ENCODE measurements at places on chromosomes 1 and 21. TPM values are rescaled to one million over a fixed set of nuclear protein-coding genes. Genes with fewer than 3 reads are reported as not detected.

DNA sequence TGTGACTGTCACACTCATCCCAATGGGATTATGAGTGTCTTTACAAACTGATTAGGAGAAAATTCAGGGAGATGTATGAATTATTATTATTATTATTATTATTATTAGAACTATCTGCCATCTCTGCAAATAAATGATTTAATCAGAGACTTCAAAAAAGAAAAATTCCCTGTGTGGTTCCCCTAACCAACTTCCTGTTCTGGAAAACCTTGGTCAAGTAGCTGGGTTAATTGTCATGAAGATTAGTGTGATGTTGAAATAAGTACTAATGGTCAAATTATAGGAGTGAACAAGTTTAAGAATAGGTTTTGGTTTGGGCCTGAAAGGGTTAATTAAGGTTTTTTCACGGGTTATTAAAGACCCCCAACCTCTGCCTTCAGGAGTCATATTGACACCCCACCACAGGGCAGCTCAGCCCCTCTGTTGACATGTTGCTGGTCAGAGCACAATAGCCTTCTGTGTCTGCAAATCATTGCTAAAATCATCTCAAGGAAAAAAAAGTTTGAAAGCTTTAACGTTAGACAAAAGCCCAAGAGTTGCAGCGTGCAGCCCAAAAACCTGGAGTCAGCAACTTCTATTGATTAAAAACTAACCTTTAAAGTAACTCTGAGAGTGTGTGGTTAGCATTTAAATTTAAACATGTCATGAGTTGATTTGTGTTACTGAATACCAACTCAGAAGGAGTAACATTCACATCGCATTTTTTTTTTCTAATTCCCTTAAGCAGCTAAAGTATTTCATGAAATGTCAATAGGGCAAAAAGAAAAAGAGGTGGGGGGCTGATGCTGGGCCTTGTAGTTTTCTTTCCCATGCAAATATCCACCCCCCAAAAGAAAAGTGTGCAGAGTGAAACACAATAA, 272.5 kb downstream of the TM2D1 start:
- peaks cover 17% of the 10 kb centered on the region for H3K36me3 ChIP-seq
- peaks cover 42% of the 10 kb centered on the region for H3K4me1 ChIP-seq
- H3K4me3 ChIP-seq = peak overlapping the region; percentile 36
- no peaks in the 10 kb centered on the region for H3K27me3 ChIP-seq

DNA sequence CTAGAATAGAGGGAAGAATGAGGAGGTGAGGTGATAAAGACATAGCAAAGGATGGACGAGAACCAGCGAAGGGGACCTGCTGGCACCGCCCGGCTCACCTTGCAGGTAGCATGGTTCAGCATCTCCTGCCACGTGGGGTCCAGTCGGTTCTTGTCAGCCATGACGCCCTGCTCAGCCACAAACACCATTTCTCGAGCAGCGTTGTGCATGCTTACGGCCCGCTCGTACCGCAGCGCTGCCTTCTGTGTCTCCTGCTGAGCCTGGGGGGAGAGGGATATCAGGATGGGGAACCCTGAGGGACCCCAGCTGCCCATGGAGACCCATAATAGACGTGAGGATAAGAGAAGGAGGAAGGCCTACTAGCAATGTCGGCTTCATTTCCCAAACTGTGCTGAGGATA, 11.4 kb downstream of the SH3BP5L start:
- no peaks in the 10 kb centered on the region for H3K27me3 ChIP-seq
- DNase-seq = peak; percentile 59
- no peak overlapping the region for H3K27ac ChIP-seq
- H3K36me3 ChIP-seq = peaks cover 48% of the 10 kb centered on the region

GRCh38 chr1:31549809-31550620, 26.3 kb upstream of the TINAGL1 start:
- no peak overlapping the region for H3K27ac ChIP-seq
- peaks cover 25% of the 10 kb centered on the region for H3K4me1 ChIP-seq
- H3K4me3 ChIP-seq = no peak overlapping the region
- H3K27me3 ChIP-seq = peaks cover 2% of the 10 kb centered on the region
- DNase-seq = no peak

GRCh38 chr1:28640766-28641165, 2.1 kb downstream of the TAF12 start:
- H3K4me1 ChIP-seq = peaks cover 34% of the 10 kb centered on the region
- H3K27me3 ChIP-seq = no peaks in the 10 kb centered on the region
- H3K4me3 ChIP-seq = peak overlapping the region; percentile 32

The INSRR gene
- total RNA-seq = 0.08 TPM

DNA sequence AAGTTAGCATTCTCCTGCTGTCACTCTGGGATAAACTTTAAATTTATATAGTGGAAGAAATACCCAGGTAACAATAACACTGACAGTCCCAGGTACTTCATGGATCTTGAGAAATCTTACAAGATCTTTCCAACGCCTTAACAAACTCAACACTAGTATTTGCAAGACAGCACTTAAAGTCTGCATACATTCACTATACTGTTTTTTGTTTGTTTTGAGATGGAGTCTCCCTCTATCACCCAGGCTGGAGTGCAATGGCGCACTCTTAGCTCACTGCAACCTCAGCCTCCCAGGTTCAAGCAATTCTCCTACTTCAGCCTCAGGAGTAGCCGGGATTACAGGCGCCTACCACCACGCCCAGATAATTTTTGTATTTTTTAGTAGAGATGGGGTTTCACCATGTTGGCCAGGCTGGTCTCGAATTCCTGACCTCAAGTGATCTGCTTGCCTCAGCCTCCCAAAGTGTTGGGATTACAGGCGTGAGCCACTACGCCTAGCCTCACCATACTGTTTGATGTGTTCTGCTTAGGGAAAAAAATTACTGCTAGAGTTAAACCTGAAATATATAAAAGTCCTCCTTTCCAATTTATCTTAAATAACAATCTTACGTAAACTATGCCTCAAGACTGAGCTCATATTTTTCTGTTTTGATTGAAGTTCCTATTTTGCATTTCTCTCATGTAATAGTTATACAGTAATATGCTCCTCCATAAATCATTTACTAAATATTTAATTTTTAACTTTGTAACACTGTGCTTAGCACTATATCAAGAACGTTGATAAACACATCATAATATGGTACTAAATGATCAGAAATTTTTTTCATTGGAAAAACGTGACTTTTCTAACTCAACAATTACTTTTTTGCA, 17.5 kb downstream of the EYA3 start:
- H3K36me3 ChIP-seq = no peaks in the 10 kb centered on the region
- H3K27me3 ChIP-seq = no peaks in the 10 kb centered on the region
- no peak for DNase-seq
- H3K27ac ChIP-seq = peak overlapping the region; percentile 84
- peaks cover 55% of the 10 kb centered on the region for H3K4me1 ChIP-seq

DNA sequence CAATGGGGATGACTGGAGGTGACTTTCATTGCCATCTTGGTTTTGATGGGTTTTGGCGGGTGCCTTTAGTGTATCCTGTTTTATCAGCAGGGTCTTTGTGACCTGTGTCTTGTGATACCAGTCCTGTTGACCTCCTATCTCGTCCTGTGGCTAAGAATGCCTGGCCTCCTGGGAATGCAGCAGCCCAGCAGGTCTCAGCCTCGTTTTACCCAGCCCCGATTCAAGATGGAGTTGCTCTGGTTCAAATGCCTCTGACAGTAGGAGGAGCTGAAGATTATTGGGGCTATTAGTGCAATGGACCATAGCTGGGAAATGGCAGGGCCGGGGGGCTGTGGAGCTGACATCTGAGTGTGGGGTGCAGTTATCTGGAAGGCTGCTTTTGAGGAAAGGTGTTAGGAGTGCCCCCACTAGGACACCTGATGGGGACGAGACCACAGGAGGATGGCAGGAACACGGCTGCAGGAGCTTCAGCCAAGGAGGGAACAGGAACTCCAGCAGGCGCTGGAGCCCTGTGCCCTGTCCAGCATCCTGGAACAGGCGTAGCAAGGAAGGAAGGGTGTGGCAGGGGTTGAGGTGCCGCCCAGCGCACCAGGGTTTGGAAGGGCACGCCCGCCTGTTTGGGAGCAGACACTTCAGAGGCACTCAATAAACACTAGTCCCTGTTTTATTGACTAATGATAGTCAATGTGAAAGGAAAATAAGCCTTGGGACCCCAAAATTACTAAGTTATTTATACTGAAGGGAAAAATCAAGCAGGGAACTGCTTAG, 15.3 kb upstream of the AGPAT3 start:
- H3K4me3 ChIP-seq = no peak overlapping the region
- peaks cover 14% of the 10 kb centered on the region for H3K27me3 ChIP-seq
- no peak for DNase-seq

DNA sequence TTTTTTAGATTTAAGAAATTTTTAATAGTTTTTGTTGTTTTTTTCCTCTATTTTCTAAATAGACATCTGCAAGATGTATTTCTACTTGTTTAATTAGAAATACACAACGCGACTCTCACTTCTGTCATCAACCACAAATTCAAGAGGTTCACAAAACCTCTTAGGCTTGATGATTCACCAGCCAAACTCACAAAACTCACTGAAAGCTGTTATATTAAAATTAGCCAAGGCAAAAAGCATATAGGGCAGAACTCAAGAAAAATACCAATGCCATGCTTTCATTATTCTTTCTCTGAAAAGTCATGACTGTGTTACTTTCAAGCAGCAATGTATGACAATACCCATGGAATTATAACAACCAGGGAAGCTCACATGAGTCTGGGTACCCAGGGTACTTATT, 487.0 kb upstream of the RGS18 start:
- H3K27ac ChIP-seq = peak overlapping the region; percentile 45
- peaks cover 30% of the 10 kb centered on the region for H3K4me1 ChIP-seq
- H3K4me3 ChIP-seq = no peak overlapping the region
- no peak for DNase-seq
- H3K27me3 ChIP-seq = no peaks in the 10 kb centered on the region

DNA sequence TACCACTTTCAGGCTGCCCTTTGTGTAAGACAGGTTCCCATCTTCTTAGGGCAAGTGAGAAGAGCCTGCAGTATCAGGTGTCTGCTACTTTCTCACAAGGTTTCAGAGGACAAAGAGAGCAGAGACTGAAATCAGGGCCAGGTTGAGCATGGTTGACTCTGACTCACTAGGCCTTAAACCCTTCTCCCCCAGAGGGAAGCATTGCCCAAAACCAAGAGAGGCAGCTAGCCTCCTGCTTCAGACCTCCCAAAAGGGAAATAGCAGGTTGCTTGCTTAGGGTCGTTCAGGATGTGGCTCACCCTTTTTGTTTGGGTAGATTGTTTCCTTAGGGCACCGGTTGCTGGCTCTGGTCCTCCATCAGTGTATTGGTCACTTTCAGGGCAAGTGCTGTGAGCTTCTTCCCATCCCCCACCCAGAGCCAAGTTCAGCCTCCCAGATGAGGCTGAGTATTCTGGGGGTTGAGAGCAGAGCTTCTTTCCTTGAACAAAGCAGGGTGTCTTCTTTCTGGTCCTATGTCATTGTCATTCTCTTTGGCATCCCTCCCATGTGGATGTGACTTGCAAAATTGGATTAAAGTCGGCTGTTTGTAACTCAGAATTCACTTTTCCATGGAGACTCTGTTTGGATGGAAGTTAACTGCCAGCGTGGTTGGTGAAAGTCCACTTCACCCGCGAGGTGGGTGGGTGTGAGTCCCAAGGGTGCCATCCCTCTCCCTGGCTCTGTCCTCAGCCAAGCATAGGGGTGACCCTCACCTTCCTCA, 55.5 kb upstream of the GALNT2 start:
- no peak for DNase-seq
- H3K4me1 ChIP-seq = no peaks in the 10 kb centered on the region
- H3K36me3 ChIP-seq = no peaks in the 10 kb centered on the region
- no peak overlapping the region for H3K4me3 ChIP-seq
- no peak overlapping the region for H3K27ac ChIP-seq
- H3K27me3 ChIP-seq = peaks cover 48% of the 10 kb centered on the region

DNA sequence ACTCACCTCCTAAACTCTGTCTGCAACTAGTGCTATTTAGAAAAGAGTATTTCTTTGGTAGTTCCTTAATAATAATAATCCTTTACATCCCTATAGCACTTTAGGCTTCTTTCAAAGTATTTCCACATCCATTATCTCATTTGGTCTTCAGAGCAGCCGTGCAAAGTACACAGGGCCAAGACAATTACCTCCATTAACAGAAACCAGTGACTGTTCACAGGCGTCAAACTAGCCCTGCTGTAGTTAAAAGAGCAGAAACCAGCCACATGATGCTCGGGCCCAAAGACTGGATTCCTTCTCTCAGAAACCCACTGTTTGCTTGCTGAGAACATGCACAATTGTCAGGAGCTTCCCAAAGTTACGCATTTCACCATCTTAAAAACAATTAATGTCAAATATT, 396.0 kb upstream of the DAB1 start:
- H3K4me1 ChIP-seq = peaks cover 6% of the 10 kb centered on the region
- H3K27me3 ChIP-seq = peaks cover 23% of the 10 kb centered on the region
- H3K4me3 ChIP-seq = no peak overlapping the region
- DNase-seq = no peak
- H3K27ac ChIP-seq = no peak overlapping the region
- no peaks in the 10 kb centered on the region for H3K36me3 ChIP-seq

- peak; percentile 84 for DNase-seq
- H3K27me3 ChIP-seq = no peaks in the 10 kb centered on the region
- H3K4me1 ChIP-seq = peaks cover 31% of the 10 kb centered on the region
- peak overlapping the region; percentile 61 for H3K27ac ChIP-seq
- H3K36me3 ChIP-seq = no peaks in the 10 kb centered on the region
- H3K4me3 ChIP-seq = peak overlapping the region; percentile 76
Measured at GRCh38 chr1:248862695-248862997, 3.8 kb upstream of the ZNF692 start.

DNA sequence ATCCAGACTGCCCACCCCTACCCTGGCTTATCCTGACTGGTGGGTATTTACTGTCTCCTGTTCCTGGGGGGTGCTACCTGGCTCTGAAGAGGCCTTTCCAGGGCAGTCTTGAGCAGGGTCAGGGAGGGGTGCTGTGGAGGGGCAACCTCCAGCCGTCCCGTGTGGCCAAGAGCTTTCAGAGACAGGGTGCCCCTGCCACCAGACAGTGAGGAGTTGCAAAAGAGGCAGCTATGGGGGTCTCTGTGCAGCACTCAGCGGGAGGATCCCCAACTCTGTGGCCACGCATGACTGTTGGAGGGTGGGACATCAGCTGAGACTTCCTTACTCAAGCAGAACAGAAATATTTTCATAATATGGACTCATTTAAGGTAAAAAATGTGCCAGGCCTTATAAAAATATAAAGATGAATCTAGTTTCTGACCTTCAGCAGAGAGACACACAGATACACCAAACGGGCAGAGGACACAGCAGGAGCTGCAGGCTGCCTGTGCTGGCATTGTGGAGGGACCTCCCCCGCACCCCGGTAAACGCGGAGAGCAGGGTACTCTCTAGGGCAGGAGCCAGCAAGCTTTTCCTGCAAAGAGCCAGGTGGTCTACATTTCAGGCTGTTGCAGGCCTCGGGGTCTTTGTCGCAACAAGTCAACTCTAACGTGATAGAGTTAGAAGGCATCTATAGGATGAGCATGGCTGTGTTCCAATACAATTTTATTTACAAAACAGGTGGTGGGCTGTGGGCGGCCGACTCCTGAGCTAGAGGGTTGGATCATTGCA, 252.6 kb downstream of the RHOU start:
- H3K4me3 ChIP-seq = no peak overlapping the region
- peaks cover 11% of the 10 kb centered on the region for H3K4me1 ChIP-seq
- no peaks in the 10 kb centered on the region for H3K36me3 ChIP-seq
- H3K27me3 ChIP-seq = peaks cover 6% of the 10 kb centered on the region
- no peak for DNase-seq
- H3K27ac ChIP-seq = no peak overlapping the region

The PCBP3 gene
- total RNA-seq = 9.0 TPM

GRCh38 chr1:215865060-215865459, 298.0 kb downstream of the KCTD3 start:
- no peaks in the 10 kb centered on the region for H3K4me1 ChIP-seq
- H3K36me3 ChIP-seq = no peaks in the 10 kb centered on the region
- no peaks in the 10 kb centered on the region for H3K27me3 ChIP-seq
- no peak overlapping the region for H3K4me3 ChIP-seq
- H3K27ac ChIP-seq = no peak overlapping the region

The WNT3A gene
- total RNA-seq = not detected
